Temporal lobe (tissue), 4 donors: ENCODE measurements at places on chromosomes 3 and 15. TPM values are rescaled to one million over a fixed set of nuclear protein-coding genes. Genes with fewer than 3 reads are reported as not detected.

Gene CTXN2
- total RNA-seq, result 0.25 TPM

Gene INSYN1
- 24.1 TPM for total RNA-seq

Gene SAMD7
- total RNA-seq, result not detected

Gene ALDH1L1
- total RNA-seq, result 3.4 TPM

Gene IQGAP1
- total RNA-seq, result 43.5 TPM

Gene CXCR6
- total RNA-seq, result not detected

Gene CCR2
- total RNA-seq, result 0.25 TPM

Gene TM4SF4
- total RNA-seq, result not detected

Gene ZDHHC23
- total RNA-seq, result 6.4 TPM

Gene AADACL2
- total RNA-seq, result not detected

Gene EMC7
- total RNA-seq, result 14.5 TPM

Gene WDR72
- under 0.01 TPM for total RNA-seq
